Cortex of kidney (tissue), 1 donor: ENCODE measurements at places on chromosomes 5 and 9.

- DNase-seq: no peak
These were observed 88.6 kb downstream of the ANGPTL2 start for GRCh38 chr9:127033789-127034188.

DNA sequence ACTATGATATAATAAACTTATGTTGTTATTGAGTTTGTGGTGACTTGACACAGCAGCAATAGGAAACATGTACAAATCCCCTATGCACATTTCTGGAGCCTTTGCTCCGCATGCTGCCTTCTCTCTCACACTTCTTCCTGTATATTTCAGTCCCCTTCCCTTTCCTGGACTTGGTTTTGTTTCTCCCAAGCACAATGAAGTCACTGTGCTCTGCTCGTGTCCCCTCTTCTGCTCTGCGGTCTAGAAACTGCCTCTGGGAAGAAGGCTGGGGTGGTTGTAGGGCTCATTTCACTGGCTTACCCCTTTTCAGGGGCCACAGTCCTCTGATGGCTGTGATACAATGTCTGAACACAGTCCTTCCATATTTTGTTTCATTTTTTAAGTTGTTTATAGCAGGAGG is 15.7 kb upstream of the FGD3 start:
- no peak for DNase-seq

DNA sequence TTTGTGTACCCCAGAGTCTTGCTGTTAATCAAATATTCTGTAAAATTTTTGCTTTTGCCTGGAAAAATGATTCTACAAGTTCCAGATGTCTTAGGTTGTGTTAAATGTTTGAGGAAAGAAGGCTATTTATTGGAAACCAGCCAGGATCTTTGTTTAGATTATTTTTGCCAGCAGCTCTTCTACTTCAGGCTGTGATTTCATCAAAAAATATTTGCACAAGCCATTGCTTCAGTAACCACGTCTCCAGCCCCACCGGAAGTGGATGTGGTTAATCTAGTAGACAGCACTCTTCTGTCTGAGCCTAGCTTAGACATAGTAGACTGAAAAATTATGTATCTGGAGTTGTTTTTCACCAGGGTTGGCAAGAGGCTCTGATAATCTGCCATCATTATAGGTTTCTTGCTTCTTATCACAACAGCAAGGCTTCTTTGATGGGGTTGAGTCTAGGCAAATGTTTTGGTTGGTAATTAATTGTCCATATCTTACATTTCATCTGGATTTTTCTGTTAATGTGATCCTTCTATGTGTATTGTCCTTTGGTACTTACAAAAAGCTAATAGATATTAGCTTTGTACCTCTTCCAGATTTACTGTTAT is 17.1 kb downstream of the KCTD16 start:
- DNase-seq: no peak

DNA sequence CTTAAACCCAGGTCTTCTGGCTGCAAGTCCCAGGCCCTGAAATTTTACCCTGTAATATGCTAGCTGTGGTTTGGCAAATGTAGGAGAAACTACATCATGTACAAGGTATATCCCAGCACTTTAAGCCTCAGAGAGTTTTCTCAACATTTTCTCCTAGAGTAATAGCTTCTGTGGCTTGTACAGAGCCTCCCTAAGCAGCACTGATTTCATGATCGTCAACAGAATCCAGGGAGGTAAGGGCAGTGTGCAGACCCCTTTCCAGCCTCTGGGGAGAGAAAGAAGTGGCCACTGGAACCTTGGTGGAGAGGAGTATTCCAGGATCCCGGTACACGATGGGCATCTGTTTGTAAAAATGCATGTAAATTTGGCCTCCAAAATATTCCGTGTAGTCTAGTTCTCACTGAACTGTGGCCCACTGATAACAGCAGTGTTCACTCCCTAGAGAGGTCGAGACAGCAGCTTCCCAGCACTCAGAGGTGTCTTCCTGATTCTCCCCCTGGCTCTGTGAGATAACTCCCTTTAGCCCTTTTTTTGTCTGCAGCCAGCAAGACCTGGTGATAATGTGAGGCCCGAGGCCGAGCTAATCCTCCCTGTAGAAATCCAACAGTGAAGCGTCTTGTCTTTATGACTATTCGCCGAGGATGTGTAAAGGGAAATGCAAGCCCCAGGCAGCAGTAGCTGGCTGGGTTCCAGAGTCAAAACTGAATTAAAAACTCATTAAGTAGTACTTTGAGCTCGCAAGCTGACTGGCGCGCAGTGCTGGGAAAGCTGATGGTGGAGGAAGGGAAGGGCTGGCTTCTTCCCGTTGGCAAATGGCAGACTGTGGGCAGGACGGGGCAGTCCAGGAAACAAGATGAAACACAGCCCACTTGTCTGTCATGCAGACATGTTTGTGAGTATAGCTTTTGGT is 59.0 kb downstream of the MAP1B start:
- no peak for DNase-seq

- no peak for DNase-seq
These were observed 13.4 kb upstream of the GAPT start for GRCh38 chr5:58477760-58478376.

DNA sequence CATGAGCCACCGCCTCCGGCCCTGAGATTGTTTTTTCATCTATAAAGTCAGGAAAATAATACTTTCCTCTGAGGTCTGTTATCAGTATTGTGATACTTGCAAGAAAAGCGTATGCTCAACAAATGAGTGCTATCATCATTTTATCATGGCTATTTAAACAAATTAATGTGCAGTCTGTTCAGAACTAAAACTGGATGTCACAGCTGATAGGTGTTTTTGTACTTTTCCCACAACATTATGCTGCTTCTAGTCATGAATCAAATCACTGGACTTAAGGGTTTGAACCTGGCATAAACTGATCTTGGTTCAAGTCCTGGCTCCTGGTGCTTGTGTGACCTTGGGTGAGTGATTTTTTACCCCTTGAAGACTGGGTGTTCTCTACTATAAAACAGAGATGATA is 21.4 kb upstream of the PHF19 start:
- DNase-seq: no peak

- DNase-seq: no peak
These were observed 46.3 kb downstream of the DROSHA start for GRCh38 chr5:31485376-31486207.

DNA sequence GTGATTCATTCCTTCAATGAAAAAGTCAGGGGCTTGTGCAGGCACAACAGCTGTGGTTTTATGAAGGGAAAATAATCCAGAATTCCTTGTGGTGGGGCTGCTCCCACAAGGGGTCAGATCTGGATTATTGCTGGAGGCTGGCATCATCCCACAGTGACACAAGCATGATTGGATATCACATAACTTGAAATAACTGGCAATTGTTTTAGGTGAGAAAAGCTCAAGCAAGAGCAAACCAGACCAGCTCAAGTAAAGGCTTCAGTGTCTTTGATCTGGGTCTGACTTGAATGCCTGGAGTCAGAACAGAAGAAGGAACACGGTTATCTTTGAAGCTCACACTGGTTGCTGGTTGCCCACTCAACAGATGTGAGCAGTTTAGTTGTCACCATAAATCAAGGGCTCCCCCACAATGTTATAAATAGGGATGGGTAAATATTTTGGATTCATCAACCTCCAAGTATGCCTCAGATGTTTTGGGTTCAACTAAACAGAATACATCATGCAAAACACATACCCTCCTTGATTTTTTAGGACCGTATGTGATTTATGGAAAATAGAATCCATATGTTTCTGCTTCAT is 3.1 kb upstream of the ZNF474 start:
- DNase-seq: no peak

- DNase-seq: no peak
These were observed 182.2 kb downstream of the TRIO start for GRCh38 chr5:14325369-14325768.

GRCh38 chr5:78483809-78484521 is 123.5 kb downstream of the SCAMP1 start:
- no peak for DNase-seq

DNA sequence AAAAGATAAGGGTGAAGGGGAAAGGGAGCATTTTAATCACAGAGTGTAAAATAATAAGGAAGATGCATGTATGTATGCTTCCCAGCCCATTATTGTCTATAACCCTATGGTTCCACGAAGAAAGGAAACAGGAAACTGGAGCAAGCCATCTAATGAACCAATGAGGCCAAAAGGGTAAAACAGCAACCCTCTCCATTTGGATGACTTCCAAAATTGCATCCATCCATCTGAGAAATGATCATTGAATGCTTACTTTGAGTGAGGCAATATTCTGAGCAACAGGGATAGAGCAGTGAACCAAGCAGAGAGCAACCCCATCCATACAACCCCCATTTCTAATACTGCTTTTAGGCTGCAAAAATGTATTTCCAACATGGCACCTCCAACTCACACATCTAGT is 46.9 kb downstream of the ARL15 start:
- no peak for DNase-seq
